Caki2 (cell line): ENCODE measurements at places on chromosomes 7 and 10. TPM values are rescaled to one million over a fixed set of nuclear protein-coding genes. Genes with fewer than 3 reads are reported as not detected.
A peak's percentile ranks its signal among the peaks of the same experiment; 100 is the strongest.

Gene HMX2
- not detected in 2 replicates for total RNA-seq

Gene TAS2R41
- total RNA-seq: not detected in 2 replicates

Gene NPC1L1
- total RNA-seq: not detected in 2 replicates

Gene GRK5
- total RNA-seq: 0.20 and 0.61 TPM in 2 replicates

Gene ZNF727
- total RNA-seq: not detected in 2 replicates

Gene ARHGAP21
- total RNA-seq: 18.7 and 29.5 TPM in 2 replicates

Gene SDK1
- total RNA-seq: 8.7 and 9.1 TPM in 2 replicates

GRCh38 chr10:113441220-113441619 is 111.6 kb upstream of the HABP2 start:
- DNase-seq: no peak

GRCh38 chr10:30747633-30748032 is 118.1 kb upstream of the LYZL2 start:
- no peak for DNase-seq

GRCh38 chr10:22252801-22253579 is 35.2 kb upstream of the EBLN1 start:
- DNase-seq: no peak

DNA sequence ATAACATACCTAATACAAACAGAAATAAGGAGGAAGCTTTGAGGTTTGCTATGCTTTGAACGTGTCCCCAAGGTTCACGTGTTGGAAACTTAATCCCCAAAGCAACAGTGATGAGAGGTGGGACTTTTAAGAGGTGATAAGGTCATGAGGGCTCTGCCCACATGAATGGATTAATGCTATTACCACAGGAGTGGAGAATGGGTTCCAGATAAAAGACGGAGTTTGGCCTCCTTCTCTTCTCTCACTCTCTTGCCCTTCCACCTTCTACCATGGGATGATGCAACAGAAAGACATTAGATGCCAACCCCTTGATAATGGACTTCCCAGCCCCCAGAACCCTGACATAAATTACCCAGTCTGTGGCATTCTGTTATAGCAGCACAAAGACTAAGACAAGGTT is 9.6 kb downstream of the ITGB1 start:
- DNase-seq: peak; percentile 42

DNA sequence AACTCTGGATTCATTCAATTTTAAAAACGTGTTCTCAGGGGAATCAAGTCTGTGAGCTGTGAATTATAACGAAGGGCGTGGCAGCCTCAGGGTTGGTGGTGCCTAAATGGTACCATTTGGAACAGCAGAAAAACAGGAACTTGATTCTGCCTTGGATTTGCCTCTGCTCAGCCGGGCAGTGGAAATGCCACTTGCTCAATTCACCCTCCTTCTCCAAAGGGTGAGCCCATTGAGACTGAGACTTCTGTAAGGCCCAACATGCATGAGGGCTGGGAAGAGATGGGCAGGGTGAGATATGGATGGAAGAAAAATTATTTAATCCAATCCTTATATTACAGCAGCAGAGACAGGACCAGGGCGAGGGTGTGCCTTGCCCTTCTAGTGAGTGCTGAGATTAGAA is 107.1 kb upstream of the HABP2 start:
- no peak for DNase-seq

GRCh38 chr10:28592953-28593352 is 60.0 kb downstream of the WAC start:
- DNase-seq: peak; percentile 66

DNA sequence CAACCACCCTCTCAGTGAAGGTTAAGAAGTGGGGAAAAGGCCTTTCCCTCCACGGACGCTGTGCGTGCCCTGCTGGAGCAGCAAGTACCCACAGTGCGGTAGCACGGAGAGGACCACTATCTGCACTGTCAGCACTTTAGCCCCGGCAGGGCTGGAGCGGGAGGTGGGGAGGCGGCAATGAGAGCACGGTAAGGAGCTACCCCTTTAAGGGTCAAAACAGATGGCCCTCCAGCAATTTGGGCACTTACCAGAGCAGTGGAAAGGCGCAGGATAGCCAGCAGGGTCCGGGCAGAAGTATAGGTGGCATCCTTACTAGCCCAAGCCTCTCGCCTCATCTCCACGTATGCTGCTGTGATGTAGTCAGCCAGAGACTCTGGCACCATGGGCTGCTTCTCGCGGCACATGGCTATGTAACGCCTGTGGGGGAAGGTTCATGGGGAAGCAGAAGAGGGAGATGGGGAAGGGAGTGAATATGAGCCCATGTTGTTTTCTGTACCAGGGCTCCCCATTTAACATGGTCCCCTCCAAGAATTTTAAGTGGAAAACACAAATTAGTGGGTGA is 5.2 kb downstream of the COPS6 start:
- no peak for DNase-seq

GRCh38 chr10:124955243-124955642 is 13.3 kb downstream of the ZRANB1 start:
- DNase-seq: no peak
